ENCODE measurements at places on chromosomes 4 and X. TPM values are rescaled to one million over a fixed set of nuclear protein-coding genes. Genes with fewer than 3 reads are reported as not detected.

The JADE3 gene
- total RNA-seq: 4.9 TPM

The RBM46 gene
- total RNA-seq: 0.27 TPM

The MGAT4D gene
- not detected for total RNA-seq

The PPP1R2C gene
- total RNA-seq: not detected

The RHOXF2 gene
- total RNA-seq: not detected

The SMARCA1 gene
- 14.2 TPM for total RNA-seq

The RGN gene
- not detected for total RNA-seq

The SPACA5 gene
- not detected for total RNA-seq

The FRMD7 gene
- total RNA-seq: not detected

The TNIP2 gene
- 57.9 TPM for total RNA-seq

The ING2 gene
- total RNA-seq: 17.5 TPM

The KANTR gene
- total RNA-seq: 1.8 TPM

The YY2 gene
- total RNA-seq: 0.78 TPM

The FHDC1 gene
- total RNA-seq: 2.3 TPM

The LRIT3 gene
- not detected for total RNA-seq

The RIPPLY1 gene
- not detected for total RNA-seq

The RHOXF1 gene
- total RNA-seq: not detected

The MRPL1 gene
- total RNA-seq: 19.1 TPM

The HMX1 gene
- total RNA-seq: not detected

The HHIP gene
- total RNA-seq: not detected

The SHROOM3 gene
- total RNA-seq: 15.1 TPM

The BCORL1 gene
- 1.7 TPM for total RNA-seq

The PPBP gene
- 0.49 TPM for total RNA-seq

The ZCCHC18 gene
- total RNA-seq: not detected

The TEX11 gene
- total RNA-seq: not detected

The RASGEF1B gene
- total RNA-seq: 0.53 TPM

The CFI gene
- not detected for total RNA-seq

The FAM156B gene
- total RNA-seq: 13.8 TPM

The HPGDS gene
- not detected for total RNA-seq

The WAS gene
- 0.16 TPM for total RNA-seq

The MAGEA9B gene
- total RNA-seq: not detected

The KIT gene
- not detected for total RNA-seq

The CCDC110 gene
- not detected for total RNA-seq

The STATH gene
- total RNA-seq: not detected

The ASB9 gene
- total RNA-seq: 0.91 TPM

The RTL3 gene
- total RNA-seq: not detected
